Activated naive CD4-positive, alpha-beta T cell treated with anti-CD3 and anti-CD28 coated beads, Interleukin-2, amount 50 U/mL, for 72 hours (primary cell): ENCODE measurements at places on chromosomes 2 and 18.
A peak's percentile ranks its signal among the peaks of the same experiment; 100 is the strongest.

DNA sequence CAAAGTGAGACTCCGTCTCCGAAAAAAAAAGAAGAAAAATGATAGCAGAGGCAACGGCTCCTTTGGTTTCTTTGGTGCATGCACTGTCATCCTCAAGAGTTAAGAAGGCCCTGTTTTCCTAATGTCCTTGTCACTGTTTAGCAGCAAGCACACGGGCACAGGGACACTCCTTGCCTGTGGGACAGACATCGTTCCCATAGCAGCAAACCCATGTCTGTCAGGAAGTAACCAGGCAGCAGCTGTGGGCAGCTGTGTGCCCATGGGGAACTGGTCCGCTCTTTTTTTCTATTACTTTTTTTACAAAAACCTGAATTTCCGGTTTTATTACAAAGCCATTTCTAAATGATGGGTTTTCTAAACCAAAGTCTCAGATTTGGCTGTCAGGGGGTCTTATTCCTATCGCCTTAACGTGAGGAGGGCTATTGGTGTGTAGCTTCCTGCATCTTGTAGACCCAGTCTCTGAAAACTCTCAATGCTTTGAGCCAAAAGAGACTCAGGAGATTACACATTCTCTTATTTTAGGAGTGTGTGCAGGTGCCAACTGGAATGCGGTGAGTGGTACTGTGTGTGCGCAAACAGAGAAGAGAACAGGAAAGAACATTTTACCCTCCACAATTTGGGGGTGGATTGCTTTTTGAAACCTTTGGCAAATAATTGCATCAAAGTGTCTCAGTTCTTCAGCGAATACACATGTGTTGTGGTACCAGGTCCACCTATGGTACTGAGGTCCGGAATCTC is 109.6 kb downstream of the COLEC12 start:
- no peak for DNase-seq

DNA sequence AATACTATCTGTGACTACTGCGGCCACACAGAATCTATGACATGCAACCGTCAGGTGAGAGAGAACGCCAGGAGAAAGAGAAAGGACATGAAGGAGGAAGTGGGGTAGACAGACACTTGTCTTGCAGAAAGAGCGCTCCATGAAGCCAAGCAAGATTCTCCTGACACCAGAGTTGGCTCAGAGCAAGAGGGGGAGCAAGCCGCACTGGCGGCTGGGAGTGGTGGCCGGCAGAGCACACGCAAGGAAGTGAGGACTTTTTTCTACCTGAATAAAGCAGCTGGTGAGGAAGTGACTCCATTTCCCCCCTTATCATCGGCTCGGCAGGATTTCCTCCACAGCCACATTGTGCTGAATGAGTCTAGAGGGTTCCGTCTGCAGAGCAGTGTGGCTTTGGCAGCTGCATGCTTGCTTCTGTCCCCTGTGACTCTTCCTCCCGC is 181.6 kb downstream of the BCL2 start:
- DNase-seq: no peak

DNA sequence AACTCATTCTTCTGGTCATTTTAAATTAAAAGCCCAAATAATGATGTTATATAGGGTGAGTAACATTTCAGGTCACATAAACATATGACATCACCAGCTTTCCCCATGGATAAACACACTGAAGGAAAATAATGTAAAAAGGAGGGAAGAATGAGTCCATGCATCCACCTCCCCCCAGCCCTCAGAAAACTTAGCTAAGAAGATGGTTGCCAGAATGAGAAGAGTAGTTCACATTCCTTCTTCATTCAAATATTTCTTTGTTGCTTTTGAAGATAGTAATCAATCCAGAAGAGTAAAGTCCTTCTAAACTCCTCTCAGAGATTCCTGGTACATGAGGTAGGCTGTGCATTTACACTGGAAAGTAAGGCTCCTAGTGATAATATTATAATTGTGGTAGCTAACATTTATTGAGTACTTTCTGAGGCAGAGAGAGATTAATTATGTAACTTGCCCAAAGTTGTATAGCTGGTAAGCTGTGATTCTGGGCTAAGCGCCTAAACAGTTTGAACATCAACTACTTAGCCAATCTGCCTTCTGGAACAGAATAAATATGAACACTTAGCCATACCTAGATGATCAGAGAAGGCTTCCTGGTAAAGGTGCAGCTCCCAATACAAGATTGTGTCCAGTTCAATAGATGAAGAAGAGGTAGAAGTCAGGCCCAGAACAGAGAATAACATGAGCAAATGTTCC is 256.7 kb upstream of the FN1 start:
- no peak for DNase-seq

DNA sequence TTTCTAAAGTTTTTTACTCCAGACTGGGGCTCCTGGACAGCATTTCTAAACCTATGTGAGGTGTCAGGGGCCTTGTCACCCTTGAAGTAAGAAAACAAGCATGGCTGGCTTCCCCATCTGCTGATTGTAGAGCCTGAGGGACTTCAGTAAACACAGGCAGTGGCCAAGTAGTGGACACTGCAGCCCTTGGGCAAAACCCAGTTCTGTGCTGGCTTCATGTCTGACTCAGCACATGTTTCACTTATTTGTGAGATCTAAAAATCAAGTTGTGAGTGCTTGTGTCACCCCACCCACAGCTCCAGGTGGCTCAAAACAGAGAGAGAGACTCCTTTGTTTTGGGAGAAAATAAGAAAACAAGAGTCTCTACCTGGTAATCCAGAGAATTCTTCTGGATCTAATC is 660.3 kb upstream of the VRK2 start:
- no peak for DNase-seq

DNA sequence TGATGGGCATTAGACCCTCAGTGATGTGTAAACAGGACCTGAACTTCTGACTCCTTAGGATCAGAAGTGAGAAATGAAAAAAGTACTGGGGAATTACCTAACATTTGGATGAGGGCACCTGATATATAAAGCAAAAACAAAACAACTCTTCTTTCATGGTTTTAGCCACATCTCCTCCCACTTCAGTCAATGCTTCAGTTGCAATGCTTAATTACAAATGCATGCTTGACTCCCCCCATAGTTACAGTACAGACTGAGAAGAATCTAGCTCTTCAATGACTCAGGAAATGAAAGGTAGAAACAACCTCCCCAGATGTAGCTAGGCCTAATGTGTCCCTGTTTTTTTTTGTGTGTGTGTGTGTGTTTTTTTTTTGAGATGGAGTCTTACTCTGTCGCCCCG is 276.8 kb upstream of the POU3F3 start:
- no peak for DNase-seq

- DNase-seq: no peak
Observed at GRCh38 chr2:174678395-174678794, 80.8 kb upstream of the WIPF1 start.

- no peak for DNase-seq
Observed at GRCh38 chr2:11118761-11119160, 36.5 kb upstream of the SLC66A3 start.

GRCh38 chr2:219252900-219253752 is at the start of gene TUBA4B:
TSS of gene TUBA4B (plus strand) at chr2:219253243. CDS start at chr2:219253408, 165 bp downstream.
- peak; percentile 47 for DNase-seq

DNA sequence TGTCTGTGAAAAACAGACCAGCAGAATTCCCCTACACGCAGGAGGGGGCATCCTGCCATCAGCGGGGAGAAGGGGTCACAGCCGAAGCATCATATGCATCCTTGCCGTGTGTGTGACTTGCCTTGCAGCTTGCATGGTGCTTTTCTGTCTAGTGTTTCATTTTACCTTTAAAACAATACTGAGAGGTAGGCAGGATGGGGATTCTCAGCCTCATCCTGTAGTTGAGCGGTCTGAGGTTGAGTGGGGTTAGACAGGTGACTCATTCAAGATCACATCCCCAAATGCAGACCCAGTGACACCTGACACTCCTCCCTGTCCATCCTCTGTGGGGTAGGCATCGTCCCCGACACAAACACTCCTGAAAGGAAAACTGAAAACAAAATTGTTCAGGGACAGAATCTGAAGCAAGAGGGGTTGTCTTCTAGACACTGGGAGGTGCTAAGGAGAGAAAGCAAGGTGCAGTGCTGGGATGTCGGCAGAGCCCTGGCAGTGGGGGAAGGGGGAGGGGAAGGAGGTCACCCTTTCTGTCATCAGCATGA is 7.9 kb downstream of the ARL4C start:
- peak; percentile 77 for DNase-seq
